Astrocyte (in vitro differentiated cells and primary cell): ENCODE measurements at places on chromosomes 3 and 15.
A peak's percentile ranks its signal among the peaks of the same experiment; 100 is the strongest.

DNA sequence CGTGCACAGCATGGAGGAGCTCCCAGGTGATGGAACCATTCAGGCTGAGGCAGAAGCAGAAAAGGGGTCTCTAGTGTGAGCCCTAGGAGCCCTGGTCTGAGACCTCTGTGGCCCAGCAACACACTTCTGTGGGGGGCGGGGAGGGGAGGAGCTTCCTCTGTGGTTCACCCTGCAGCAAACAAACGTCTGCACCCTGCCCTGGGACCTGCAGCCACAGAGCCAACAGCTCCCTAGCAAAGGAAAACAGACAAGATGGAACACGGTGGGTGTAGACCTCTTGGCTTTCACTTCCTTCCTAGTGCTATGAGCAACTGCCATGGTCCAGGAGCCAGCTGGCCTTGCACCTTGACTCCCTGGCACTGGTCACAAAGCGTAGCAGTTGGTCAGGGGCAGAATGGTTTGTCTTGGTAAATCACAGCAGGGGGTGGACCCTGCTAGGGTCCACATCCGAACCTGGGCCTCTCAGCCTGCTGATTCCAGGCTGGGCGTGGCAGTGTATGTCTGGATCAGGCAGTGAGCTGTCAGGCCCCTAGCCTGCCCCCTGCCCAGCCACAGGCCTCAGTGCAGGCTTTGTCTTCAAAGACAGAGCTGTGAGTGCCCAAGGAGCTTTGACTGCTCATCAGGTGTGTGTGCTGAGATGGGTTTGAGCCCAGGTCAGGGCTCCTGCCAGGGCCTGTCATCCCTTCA lies 6.7 kb downstream of the AMIGO3 start:
- no peak for DNase-seq

GRCh38 chr15:40582726-40583246 lies 11.3 kb upstream of the KNL1 start:
- DNase-seq = no peak

DNA sequence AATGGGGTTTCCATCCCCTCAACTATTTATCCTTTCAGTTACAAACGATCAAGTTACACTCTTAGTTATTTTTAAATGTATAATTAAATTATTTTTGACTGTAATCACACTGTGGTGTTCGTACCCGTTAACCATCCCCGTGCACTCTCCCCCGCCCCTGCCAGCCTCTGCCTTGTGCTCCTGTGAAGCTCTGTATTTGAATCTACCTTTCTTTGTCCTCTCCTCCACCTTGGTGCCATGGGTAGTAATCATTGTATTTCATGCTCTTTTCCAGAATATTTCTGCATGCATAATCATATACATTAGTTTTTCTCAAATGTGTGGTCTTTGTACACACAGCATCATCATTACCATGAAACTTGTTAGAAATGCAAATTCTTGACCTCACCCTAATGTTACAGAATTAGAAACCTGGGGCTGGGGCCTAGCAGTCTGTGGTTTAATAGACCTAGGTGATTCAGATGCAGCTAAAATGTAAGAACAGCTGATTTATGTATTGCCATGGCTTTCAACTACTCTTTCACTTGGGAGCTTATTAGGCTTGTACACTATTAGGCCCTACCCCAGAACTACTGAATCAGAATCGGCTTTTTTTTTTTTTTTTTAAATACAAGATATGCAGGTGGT lies 91.5 kb downstream of the STT3B start:
- no peak for DNase-seq

- DNase-seq = peak; percentile 9
These were observed 78.9 kb downstream of the SLTM start for GRCh38 chr15:58854593-58854992.

DNA sequence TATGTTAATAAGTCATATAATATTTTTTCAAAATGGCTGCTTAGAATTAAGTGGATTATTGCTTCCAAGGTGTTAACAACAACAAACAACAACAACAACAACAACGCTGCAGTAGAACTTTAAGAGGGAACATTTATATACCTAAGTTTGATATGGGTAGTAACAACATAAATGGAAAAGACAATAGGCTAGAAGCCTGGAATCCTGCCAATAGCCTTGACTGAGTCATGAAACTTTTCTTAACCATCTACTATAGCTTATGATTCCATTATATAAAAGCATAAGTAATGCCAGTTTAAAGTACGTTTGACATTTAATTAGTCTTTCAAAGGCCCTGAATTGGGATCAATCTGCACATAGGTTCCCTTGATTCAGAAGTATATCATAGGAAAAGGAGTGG lies 31.2 kb downstream of the SATB1 start:
- no peak for DNase-seq

GRCh38 chr15:67409175-67409574 lies 111.8 kb upstream of the C15orf61 start:
- DNase-seq = no peak

DNA sequence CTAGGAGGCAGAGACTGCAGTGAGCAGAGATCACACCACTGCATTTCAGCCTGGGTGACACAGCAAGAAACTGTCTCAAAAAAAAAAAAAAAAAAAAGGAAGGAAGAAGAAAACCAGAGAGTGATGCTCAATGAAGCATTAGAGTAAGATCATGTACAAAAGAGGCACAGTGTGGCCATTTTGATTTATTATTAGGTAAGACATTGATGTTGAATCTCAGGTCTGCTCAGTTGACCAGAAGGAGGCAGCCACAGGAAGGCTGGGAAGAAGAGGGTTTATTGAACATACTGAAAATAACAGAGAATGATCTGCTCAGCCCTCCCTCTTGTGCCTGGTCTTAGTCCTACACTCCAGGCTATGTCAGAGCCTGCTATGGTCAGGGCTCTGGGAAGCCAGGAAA lies 15.6 kb downstream of the LRRK1 start:
- no peak for DNase-seq

- no peak for DNase-seq
These were observed 23.9 kb upstream of the HEG1 start for GRCh38 chr3:125079675-125080045.

GRCh38 chr3:155370764-155371503 lies 77.5 kb upstream of the STRIT1 start:
- no peak for DNase-seq

GRCh38 chr15:96358821-96359615 lies 28.5 kb downstream of the NR2F2 start:
- no peak for DNase-seq

- DNase-seq = peak; percentile 13
These were observed 298.2 kb downstream of the UBE2E2 start for GRCh38 chr3:23501201-23501802.

DNA sequence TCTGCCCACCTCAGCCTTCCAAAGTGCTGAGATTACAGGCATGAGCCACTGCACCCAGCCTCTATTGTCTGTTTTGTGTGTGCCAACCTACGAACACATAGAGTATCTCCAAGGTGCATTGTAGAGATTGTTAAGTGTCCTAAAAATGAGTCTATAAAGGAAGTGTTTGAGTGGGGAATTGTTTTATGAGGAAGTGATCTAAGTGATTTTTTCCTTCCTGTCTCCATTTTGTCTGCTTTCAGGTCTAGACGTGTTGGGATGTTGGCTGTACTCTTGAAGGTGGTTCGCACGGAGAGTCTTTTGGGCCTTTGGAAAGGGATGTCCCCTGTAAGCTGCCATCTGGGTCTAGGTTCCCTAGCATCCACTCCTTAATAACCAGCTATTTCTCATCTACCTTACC lies 7.0 kb downstream of the SLC25A38 start:
- DNase-seq = no peak

- DNase-seq = no peak
These were observed 155.2 kb downstream of the FBLN2 start for GRCh38 chr3:13704174-13704573.

DNA sequence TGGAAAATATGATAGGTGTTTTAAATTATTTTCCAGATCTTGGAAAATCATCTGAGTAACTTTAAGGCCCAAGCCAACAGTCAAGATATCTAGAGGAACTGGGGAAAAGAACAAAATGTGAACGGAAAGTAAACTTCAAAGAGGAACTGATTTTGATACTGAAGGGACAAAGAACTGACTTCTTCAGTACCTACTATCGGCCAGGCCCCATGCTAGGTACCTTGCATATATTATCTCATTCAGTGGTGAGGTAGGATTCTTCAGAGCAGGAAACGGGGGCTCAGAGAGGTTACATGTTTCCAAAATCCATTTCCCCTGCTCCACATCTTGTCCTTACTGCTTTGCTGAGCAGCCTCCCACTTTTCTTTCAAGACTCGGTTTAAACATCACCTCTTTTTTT lies 9.8 kb upstream of the ZNF710 start:
- no peak for DNase-seq

- DNase-seq = peak; percentile 47
These were observed 340.8 kb upstream of the CTDSPL start for GRCh38 chr3:37520907-37521341.
